ENCODE measurements at places on chromosomes 3 and 15.

GRCh38 chr15:59281699-59282098 lies 75.1 kb downstream of the LDHAL6B start:
- no peak for DNase-seq

GRCh38 chr3:183340222-183340621 lies 87.2 kb downstream of the B3GNT5 start:
- DNase-seq, result no peak

- no peak for DNase-seq
Measured at GRCh38 chr3:152287898-152288576, 19.3 kb downstream of the MBNL1 start.

DNA sequence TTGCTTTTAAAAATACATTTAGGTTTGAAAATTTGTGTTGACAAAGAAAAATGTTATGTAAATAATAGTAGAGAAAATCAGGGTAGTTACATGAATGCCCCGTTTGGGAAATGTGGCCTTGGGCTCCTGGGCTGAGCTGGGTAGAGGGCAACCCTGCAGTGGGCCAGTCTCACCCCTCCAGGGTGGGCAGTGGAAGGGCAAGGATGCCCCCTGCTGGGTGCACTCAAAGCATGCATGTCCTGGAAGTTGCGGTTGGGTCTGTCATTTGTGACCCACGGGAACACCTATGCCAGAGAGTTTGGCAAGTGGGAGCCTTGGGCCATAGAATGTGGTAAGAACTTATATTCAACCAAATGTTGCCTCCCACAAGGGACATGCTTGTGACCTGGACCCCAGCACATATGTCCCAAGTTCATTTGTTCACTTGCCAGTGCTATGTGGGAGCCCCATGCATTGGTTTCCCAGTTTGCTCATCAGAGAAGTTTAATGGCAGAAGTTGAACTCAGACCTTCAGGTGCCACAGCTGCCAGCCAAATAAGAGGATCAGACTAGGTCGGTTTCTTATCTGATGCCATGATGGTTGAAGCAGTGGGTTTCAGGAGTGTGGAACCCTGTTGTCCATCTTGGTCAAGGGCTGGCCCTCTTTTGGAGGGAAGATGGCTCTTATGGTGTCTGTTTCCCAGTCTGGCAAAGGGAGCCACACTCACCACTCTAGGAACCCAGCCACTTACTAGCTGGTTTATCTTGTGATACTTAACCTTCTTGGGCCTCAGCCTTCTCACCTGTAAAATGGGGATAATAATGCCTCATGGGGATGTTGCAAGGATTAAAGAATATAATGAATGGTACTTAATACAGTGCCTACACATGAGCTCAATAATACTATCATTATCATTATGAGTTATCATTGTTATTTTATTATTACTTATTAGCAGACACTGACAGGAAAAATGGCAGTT lies 2.5 kb upstream of the PLCB2 start:
- peak; percentile 67 for DNase-seq
